Caco-2 (cell line): ENCODE measurements at places on chromosomes 6 and 20. TPM values are rescaled to one million over a fixed set of nuclear protein-coding genes. Genes with fewer than 3 reads are reported as not detected.

GRCh38 chr6:98946266-98946878, 1.4 kb downstream of the FBXL4 start:
- DNase-seq: no peak

GRCh38 chr6:33197431-33198048, 2.9 kb downstream of the RXRB start:
- no peak for DNase-seq

DNA sequence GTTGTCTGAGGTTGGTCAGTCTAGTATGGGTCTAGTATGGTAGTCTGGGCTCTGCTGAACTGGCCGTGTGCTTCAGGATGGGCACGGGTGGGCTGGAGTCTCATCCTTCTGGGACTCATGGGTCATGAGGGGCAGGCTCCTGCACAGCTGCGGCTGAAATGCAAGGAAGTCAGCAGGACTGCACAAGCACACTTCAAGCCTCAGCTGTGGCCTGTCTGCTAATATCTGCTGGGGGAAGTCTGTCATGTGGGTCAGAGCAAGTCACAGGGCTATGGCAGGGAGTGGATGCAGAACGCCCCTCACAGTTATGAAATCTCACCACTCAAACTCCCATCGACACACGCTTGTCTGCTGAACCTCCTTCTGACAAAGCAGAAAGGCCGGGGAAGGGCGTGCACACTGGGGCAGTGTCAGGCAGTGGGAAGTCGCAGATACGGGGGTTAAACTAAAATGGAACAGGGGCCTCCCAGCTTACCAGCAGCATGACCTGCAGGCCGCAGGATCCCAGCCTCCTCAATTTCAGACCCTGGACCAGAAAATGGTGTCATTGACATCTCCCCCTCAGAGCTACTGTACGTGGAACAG, 229.5 kb downstream of the SMOC2 start:
- DNase-seq: no peak

- DNase-seq: no peak
Measured at GRCh38 chr6:31877125-31877650, 1.6 kb downstream of the SLC44A4 start.

GRCh38 chr6:73519926-73520687, 725 bp downstream of the EEF1A1 start:
- DNase-seq: peak; percentile 72

GRCh38 chr6:106026748-106027715, 59.1 kb upstream of the PRDM1 start:
- DNase-seq: no peak

DNA sequence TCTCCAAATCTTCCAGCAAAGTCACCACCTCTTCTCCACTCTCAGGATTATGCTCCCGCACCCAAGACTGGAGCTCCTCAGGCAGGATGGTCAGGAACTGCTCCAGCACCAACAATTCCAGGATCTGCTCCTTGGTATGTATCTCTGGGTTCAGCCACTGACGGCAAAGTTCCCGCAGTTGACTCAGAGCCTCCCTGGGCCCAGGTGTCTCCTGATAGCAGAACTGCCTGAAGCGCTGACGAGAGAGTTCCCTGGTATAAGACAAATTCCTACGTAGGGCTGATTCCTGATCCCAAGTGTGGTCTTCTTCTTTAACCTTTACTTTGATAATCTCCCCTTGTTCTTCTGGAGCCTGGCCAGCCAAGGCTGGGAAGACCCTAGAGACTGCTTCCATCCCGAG, 60.6 kb downstream of the GPX5 start:
- no peak for DNase-seq

DNA sequence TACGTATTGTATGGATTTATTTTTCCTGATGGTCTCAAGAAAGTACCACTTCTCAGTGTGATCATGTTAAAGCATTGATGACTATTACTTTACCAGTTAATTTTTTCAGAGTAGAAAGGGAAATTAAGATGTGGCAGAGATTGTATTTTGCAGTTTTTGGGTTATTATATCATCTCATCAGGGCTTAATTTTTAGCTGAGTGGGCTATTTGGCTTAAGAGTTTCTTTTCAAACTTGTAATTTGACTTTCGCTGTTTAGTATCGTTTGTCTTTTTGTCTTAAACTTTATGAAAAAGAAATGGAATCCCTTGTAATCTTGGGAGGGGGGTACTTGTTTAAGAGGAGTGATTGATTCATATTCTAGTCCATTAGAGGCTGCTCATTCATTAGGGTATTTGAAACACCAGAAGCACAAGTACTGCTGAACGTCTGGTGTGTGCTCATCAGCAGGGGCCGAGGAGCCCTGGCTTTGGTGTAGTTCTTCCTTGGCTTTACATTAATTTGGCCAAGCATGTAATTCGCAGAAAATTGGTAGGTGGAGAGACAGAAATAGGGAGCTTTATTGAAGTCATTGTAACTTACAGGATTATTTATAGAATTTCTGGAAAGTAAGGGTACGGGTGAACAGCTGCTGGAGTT, 112.4 kb downstream of the TIAM2 start:
- DNase-seq: no peak

GRCh38 chr6:70552974-70553373, 13.8 kb upstream of the SDHAF4 start:
- DNase-seq: no peak

DNA sequence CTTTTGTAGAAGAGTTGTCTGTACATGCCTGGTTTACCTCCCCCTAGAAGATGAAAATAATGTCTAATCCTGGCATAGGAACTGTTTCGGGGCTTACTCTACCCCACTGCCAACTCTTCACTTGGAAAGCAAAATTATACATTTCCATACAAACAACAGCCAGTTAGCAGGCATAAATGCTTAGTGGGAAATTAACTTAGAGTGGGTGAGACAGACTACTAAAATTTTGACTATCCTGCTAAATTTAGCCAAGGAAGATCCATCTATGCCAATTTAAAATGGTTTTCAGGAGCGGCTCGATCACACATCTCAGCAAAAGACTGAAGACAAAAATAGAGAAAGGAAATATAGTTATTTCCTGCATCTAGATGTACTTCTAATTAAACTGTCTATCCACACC, 221.2 kb downstream of the TPBG start:
- no peak for DNase-seq

- no peak for DNase-seq
Measured at GRCh38 chr20:51393571-51393970, 148.9 kb downstream of the NFATC2 start.

GRCh38 chr6:14927398-14927797, 318.5 kb upstream of the JARID2 start:
- no peak for DNase-seq

DNA sequence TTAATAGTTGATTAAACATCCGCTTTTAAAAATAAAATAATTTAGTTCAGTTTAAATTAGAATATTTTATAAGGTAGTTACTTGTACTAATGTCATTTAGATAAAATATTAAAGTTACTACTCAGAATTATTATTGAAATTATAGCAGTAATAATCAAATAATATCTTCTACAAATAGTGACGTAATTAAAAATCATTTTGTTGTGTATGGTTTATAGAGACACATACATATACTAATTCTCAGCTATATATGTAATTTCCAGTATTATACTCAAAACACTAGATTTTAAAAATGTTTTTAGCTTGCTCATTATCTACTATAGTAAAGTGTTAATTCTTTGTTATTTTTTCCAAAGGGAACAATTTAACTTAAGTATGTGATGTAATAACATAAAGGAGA, 435.2 kb upstream of the MANEA start:
- DNase-seq: no peak

DNA sequence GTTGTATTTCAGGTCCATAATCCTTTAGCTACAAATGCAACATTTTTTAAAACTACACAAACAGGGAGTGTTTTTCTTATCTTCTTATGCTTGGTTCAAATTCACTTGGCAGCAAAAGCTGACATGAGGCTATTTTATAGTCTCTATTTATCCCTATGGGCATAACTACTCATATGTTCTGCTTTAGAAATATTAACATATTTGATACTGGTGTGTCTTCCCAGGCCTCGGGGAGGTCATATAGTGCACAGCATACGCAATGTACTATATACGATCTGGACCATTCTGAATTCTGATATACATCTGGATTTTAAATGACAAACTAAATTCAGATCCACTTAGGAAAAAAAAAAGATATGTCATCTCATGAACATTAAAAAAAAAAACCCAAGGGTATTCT, 69.2 kb downstream of the TFAP2C start:
- DNase-seq: no peak

DNA sequence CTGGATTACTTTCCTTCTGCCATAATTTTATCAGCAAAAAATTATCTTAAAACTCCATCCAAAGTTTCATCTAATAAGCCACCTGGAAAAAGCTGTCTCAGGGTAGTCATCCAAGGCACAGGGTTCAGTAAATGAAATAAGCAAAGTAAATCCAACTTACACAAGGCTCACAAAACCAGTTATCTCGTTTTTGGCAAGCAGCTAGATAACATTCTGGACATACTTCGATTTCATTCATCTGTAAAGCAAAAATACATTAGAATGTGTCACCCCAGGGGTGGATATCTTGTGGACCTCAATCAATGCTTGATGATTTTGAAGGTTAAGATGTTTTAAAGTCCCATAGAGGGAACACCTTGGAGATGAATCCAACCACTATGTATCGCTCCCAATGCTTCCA, 73.1 kb downstream of the ZMYND8 start:
- peak; percentile 40 for DNase-seq

DNA sequence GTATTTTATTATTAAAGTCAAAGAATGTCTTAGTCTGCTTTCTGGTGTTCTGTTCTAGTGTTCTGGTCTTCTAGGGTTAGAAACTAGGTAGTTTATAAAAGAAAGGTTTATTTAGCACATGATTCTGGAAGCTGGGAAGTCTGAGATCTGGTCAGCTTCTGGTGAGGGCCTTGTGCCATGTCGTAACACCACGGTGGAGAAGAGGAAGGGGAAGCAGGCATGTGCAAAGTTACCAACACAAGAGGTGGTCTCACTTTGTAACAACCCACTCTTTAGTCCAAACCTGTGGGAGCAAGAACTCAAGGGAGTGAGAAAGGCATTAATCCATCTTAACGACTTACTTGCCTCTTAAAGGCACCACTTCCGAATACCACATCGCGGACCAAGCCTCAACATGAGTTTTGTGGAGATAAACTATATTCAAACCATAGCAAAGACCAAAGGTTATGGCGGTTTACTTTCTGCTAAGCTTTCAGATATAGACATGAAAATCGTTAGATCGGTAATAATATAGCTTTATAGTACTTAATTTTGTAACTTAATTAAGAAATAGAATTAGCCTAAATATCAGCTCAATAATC, 99.4 kb downstream of the NCOA3 start:
- DNase-seq: no peak

GRCh38 chr6:105785066-105785811, 300.9 kb upstream of the PRDM1 start:
- no peak for DNase-seq

DNA sequence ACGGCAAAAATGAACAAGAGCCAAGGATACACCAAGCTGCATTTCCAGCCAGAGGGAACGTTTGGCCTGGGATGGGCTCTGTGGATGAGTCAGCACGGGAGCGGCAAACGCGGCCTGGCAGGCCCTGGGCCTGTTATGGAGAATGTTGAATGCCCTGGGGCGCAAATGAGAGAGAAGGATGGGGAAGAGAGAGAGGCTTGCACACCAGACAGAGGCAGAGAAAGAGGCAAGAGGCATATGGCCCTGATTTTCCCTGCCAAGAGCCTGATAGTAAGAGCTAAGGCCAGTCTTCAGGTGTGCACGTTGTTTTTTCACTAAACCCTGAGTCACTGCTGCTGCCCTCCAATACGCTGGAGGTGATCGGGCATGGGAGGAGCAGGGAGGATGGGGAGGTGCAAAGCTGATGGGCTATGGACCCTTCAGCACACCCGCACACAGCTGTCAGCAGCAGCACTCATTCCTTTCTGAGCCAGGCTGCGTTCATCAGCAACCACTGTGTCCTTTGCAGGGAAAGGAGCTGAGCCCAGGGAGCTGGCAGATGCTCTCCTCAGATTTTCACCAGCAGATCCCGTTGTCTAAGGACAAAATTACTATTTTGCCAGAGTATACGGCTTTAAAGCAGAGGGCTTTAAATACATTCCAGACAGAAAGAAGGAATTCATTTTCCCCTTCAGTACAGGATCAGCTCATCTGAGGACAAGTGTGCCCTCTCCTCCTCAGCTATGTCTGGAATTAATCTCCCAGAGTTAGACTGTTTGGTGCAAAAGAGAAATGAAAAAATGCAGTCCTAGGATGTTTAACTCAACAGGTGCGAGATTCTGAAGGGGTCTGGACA, 61.7 kb upstream of the SLC22A23 start:
- no peak for DNase-seq

- no peak for DNase-seq
Measured at GRCh38 chr20:57783196-57783595, 73.4 kb upstream of the PMEPA1 start.

DNA sequence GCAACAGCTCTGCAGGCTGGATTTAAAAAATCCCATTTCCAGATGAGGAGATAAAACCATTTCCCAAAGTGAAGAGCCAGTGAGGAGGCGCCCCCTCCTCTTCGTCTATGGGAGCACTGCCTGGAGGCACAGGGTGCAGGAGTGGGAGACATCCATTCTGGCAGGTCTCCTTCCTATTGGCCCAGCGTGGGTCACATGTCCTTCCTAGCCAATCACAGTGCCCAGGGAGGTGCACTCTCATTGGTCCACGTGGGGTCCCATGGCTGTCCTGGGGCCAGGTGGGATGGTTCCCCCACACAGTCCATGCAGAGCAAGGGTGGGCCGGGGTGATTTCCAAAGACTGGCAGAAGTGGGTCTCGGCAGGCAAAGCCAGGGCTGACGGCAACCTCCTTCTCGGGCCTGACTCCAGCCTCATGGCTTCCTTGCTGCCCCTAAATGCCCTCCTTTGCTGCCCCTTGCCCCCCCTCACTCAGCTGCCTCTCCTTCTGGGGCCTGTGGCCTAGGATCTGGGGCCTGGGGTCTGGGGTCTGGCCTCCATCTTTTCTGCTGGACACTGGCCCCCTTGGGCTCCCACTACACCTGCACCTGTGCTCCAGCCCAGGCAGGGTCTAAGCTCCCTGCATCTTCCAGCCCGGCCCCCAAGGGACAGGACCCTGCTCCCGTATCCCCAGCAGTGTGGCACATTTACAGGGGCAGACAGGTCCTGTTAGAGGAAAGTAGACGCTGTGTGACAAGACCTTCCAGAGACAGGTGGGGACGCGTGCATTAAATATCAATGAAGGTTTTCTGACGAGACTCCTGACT, 231.7 kb downstream of the TAF4 start:
- DNase-seq: no peak

TNFRSF21 gene
- 60.8 and 64.4 TPM in 2 replicates for total RNA-seq

CCN2 gene
- 13.8 and 16.1 TPM in 2 replicates for total RNA-seq

MAD2L1BP gene
- 33.1 and 33.5 TPM in 2 replicates for total RNA-seq

SLC24A3 gene
- total RNA-seq: 0.14 and 0.21 TPM in 2 replicates

RALGAPB gene
- total RNA-seq: 69.1 and 72.3 TPM in 2 replicates

PAK5 gene
- not detected in 2 replicates for total RNA-seq

POU5F1 gene
- total RNA-seq: not detected in 2 replicates

DDO gene
- not detected in 2 replicates for total RNA-seq

C6orf141 gene
- 2.1 and 2.3 TPM in 2 replicates for total RNA-seq

ADGRF4 gene
- 10.6 and 11.2 TPM in 2 replicates for total RNA-seq

EDN3 gene
- 26.8 and 41.8 TPM in 2 replicates for total RNA-seq

SLA2 gene
- 0.19 and 0.20 TPM in 2 replicates for total RNA-seq

PDE7B gene
- total RNA-seq: not detected in 2 replicates

ANKEF1 gene
- total RNA-seq: 3.7 and 3.9 TPM in 2 replicates

TREML4 gene
- not detected in 2 replicates for total RNA-seq

MPIG6B gene
- not detected in 2 replicates for total RNA-seq

SLC16A10 gene
- 13.6 and 14.2 TPM in 2 replicates for total RNA-seq
